Muscle of arm (tissue), 14 donors: ENCODE measurements at places on chromosomes 12 and 14. TPM values are rescaled to one million over a fixed set of nuclear protein-coding genes. Genes with fewer than 3 reads are reported as not detected.

Gene GMFB
- 54.3 TPM for polyA plus RNA-seq

DNA sequence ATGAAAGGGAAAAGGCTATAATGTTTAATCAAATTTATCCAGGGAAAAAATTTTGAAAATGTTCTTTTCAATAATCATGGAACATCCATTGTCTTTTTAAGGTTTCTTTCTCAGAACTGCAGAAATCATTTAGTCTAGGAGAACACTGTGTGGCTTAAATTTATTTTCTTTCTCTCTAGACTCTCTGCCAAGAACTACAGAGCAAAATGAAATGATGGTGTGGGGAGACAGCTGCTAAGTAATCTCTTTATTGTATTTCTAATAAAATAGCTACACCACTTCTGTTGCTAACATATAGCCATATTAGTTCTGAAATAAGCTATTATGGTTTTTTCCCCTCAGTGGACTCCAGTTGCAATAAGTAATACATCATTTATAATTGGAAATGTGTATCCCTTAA lies 120.9 kb downstream of the EFCAB11 start:
- DNase-seq, result no peak

GRCh38 chr14:21092273-21093011 lies 6.0 kb downstream of the ZNF219 start:
- DNase-seq, result peak; percentile 85

GRCh38 chr14:21723431-21724045 lies 49.9 kb upstream of the OR4E1 start:
- DNase-seq, result no peak

GRCh38 chr14:103542605-103543088 lies 13.7 kb downstream of the TRMT61A start:
- no peak for DNase-seq

DNA sequence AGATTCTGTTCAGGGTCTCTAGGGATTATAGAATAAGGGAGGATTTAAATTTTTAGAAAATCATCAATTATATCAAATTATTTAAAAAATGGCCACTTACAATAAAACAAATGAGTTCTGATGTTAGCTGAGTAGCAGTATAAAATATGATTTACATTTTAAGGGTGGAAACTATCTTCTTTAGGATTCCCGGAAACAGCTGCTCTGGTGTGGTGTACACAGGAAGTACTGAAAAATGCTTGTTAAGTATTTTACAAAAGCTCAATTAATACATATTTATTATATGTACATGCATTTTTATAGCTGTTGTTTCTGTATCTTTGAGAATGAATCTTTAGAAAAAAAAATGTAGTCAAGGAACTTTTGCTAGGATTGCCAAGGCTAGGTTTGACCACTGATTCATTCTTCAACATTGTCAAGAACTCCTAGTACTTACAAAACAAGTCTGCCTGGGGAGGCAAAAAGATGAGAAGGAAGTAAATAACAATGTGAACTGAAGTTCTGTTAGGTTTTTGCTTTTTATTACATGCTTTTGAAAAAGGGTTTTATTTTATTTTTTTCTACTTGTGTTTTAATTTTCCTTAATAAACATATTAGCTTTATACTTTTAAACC lies 48.0 kb downstream of the ARF6 start:
- DNase-seq, result no peak

DNA sequence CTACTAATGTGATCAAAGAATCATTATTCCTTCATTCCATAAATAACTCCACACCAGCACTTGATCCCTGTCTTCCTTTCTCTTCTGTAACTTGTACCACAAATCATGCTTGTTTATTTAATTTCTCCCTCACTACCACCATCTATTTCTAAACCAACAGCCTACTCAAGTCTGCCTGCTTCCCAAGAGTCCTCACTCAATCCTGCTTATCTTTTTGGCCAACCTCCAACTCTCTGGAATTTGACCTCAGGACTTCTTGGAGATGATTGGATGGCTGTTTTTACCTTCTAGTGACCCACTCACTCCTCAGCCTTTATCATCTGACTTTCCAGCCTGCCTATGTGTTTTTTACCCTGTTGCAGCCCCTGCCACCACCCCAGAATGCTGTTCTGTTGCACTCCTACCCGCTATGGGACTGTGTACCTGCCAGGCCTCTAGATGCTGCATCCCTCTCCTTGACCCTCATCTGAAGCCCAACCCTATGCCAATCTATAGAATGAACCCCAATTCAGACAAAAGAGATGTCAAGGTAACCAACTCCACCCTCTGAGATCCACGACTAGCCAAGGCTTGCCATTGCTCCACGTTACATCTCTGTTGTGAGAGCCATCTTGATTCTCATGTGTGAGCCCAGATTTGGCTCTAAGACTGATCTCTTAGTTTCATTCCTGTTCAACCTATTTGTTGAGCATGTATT lies 150.2 kb upstream of the PLEKHG7 start:
- DNase-seq, result no peak

DNA sequence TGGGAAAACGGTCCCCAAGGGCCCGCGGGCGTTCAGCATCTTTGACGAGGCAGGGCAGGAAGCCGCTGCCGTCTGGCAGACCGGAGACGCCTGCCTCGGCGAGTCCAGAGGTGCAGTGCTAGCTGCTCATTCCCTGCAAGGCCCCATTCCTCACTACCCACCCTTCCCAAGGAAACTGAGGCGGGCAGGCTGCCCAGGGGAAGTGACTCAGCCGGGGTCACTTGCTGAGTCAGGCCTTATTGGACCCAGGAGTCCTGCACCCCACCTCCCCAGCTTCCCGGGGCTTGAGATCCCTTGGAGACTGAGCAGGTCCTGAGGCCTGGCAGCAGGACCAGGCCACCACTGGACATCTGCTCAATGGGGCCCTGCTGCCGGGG lies 3.7 kb downstream of the SH2B3 start:
- DNase-seq, result no peak

Gene NPFF
- not detected for polyA plus RNA-seq

GRCh38 chr14:89619596-89619995 lies 202.6 kb upstream of the FOXN3 start:
- no peak for DNase-seq

DNA sequence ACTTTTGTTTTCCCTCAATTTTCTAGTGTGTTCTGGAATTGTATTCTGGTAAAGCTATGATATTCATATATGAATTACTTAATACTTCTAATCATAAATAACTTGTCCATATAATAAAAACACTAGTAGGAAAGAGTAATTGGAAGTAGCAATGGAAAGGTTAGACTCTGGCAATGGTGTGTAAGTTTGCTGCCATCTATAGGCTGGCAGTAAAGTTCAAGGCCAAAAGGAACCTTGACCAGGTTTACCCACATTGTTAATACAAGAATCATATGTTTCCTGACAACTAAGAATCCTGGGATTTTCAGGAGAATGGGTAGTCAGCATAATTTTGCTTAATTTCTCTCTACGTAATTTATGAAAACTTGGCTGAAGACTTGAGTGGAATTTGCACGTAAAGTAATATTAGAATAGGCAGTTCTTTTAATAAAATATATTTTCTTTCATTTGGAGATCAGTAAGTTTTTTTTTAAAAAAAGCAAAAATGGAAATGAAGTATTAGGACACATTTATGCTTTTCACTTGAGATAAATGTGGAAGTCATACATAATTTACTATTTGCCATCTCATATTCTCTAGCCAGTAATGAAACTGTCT lies 926.7 kb downstream of the GALC start:
- no peak for DNase-seq

- no peak for DNase-seq
Measured at GRCh38 chr12:57162553-57163125, 15.2 kb upstream of the LRP1-AS start.

Gene IRAK3
- 6.6 TPM for polyA plus RNA-seq
